ENCODE measurements at places on chromosomes 6 and 20. TPM values are rescaled to one million over a fixed set of nuclear protein-coding genes. Genes with fewer than 3 reads are reported as not detected.
A peak's percentile ranks its signal among the peaks of the same experiment; 100 is the strongest.

Gene GNMT
- 4.4 TPM for polyA plus RNA-seq

Gene LRRN4
- polyA plus RNA-seq, result not detected

Gene METTL24
- polyA plus RNA-seq, result 0.90 TPM

Gene KIF25
- 0.44 TPM for polyA plus RNA-seq

Gene PNRC1
- polyA plus RNA-seq, result 116 TPM

Gene DLL1
- 7.9 TPM for polyA plus RNA-seq

Gene ATG5
- polyA plus RNA-seq, result 47.3 TPM

DNA sequence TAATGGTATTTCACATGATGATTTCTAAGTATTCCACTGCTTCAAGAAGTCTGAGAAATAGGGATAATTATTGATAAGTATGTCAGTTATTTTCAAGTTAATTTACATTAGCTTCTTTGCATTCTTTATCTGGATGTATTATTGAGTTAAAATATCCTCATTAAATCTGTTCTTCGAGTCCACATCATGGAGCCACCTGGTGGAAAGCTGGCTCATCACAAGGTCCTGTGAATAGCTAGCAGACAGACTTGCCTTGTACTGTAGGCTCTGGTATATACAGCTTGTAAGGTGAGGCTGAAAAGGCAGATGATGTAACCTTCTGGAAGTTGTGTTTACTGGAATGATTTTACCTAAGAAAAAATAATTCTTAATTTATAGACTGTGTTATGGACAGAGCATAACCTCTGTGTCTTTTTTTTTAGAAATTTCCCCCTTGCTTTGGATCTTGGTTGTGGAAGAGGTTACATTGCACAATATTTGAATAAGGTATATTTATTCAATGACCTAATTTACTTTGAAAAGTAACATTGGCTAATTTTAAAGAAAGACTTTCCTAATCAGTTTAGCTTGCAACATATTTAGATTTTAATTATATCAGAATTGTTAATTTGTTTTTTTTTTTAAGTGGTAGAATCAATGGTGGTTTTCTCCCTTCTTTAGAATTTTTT, 3.5 kb downstream of the NDUFAF5 start:
- peak; percentile 44 for DNase-seq

GRCh38 chr6:154653385-154653784, 79.8 kb upstream of the SCAF8 start:
- DNase-seq, result no peak

DNA sequence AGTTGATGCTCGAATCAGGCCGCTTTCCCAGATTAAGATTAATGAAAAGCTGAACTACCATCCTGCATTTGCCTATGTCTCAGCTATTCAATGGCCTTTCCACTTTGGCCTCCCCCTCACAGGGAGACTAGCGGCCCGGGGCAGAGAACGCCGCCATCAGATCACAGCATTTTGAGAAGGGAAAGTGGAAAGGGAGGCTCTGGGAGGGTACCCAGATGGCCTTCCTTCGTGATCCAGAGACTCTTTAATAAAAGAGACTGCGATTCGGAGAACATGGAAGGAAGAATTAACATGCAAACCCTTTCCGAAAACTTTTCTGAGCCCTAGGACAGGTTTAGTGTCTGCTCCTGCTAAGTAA, 533 bp downstream of the MRPS18A start:
- no peak for DNase-seq

DNA sequence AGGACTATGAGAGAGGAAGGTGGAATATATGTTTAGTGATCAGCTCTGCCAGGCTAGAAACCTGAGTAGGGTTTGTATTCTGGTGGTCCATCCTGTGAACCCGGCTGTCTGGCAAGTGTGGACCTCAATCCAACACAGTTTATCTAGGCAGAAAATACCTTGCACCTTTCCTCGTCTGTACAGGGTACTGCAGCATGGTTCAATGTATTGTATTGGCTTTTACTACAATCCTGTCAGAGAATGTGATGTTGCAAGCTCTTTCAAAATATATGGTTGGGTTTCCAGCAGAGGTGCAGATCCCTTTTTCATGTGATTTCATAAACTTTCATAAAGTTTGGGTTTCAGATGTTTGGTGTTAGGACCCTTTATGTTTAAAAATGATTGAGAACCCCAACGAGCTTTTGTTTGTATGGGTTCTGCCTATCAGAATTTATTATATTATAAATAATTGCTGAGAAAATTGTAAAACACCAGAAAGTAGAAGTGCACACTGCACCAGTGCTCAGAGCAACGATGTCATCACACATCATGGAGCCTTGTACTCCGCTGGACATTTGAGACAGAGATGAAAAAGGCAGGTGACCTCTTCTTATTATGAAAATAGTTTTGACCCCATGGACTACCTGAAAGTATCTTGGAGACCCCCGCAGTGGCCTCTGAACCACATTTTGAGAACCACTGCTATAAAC, 106.6 kb downstream of the RTN4IP1 start:
- no peak for DNase-seq

DNA sequence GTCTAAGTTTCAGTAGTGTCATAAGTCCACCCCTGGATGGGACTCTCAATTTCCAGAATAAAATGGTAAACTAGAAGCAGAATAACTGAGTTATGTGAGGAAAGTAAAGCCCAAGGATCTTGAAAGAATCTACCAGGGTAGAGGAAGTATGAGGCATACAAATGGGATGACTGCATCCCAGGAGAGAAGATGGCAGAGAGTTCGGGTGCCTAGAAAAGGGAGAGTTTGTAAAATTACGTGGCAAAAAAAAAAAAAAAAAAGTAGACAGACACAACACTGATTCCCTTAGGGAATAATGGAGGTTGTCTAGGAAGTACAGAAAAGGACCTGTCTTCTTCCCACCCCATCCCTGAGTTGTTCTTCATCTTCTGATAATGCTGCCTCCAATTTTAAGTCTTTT, 3.4 kb downstream of the GABBR1 start:
- DNase-seq, result no peak

DNA sequence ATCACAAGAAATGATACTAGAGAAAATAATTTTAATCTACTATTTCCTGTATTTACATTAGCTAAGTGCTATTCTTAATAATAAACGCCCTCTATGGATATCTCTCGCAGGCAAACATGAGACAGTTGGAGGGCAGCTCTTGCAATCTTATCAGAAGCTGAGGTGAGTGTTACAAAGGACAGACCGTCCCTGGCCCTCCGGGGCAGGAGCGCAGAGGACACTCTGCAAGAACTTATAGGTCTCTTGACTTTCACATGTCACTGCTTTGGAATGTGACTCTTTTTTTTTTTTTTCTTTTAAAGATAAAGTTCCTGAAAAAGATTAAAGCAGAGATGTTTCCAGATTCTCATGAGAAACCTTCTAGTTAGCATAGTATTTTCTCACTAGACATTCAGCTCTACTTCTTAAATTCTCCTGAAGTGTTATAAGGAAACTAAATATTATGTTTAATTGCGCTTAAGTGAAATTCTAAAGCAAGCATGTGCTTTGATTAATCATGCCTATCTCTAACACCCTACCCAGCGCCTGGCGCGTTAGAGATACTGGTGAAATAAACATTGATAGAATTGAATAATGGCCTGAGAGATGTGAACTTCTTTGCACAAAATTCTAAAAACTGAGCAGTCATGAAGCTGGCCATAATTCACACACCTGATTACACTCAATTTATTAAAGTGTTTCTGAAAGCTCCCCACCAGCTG, 57.4 kb downstream of the SYTL3 start:
- peak; percentile 69 for DNase-seq

DNA sequence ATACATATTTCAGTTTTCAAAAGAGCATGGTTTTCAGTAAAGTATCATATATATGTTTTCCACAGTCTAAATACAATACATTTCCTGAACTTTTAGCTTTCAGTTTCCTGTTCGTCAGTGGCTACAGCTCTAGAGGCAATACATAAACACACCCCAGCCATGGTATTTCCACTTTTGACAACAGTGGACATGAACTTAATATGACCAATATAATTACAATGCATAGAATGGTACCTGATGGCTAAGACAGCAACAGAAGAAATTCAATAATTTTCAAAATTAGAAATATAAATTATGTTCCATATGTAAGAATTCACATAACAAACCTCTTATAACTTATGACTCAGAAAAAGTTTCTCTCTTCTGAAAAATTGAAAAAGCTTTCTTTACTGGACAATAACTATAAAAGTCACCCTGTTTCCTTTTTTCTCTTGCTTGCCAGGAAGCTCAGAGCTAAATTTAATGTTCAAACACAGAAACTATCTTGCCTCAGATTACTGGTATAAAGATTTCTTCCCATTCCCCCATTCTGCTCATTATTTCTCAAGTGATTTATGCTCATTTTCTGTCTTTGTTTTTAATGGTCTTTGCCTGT, 19.2 kb downstream of the FKBP5 start:
- DNase-seq, result no peak

GRCh38 chr6:104799134-104799657, 60.5 kb downstream of the HACE1 start:
- no peak for DNase-seq

DNA sequence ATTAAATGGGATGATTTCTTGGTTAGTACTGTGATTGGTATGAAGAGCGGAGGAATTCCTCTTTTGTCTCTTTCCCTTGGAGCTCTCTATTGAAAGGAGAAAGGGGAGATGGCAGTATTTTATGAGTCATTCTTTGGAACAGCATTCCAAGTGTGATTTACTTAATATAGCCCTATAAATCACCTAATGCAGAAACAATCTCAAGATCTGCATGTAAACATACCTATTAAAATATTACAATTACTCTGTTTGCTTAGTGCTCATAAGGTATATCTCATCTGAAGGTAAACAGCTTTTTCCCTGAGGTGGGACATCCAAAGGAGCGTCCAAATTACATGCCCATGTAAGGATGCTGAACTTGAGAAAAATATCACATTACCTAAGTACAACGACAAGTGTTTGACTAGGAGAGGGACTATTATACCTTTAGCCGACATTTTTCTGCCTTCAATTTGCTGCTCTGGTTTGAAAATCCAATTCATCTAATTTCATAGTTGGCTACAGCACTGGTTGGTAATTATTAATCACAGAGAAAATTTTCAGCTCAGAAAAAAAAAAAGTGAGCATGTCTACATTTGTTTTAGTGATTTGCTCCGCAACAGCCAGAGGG, 229.0 kb downstream of the FOXC1 start:
- DNase-seq, result no peak

DNA sequence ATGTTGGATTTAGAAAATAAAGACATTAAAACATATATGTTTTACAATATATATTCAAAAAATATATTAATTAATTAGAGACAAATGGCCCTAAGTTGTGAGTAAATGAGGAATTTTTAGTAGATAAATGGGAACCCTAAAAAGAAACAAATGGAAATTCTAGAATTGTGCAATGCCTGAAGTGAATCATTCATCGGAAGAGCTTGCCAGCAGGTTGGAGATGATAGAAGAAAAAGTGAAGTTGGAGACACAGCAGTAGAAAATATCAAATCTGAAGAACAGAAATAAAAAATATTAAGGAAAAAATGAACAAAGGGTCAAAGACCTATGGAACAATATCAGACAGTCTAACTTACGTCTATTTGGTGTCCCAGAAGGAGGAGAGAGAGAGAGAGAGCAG, 109.4 kb upstream of the NEDD9 start:
- DNase-seq, result no peak

DNA sequence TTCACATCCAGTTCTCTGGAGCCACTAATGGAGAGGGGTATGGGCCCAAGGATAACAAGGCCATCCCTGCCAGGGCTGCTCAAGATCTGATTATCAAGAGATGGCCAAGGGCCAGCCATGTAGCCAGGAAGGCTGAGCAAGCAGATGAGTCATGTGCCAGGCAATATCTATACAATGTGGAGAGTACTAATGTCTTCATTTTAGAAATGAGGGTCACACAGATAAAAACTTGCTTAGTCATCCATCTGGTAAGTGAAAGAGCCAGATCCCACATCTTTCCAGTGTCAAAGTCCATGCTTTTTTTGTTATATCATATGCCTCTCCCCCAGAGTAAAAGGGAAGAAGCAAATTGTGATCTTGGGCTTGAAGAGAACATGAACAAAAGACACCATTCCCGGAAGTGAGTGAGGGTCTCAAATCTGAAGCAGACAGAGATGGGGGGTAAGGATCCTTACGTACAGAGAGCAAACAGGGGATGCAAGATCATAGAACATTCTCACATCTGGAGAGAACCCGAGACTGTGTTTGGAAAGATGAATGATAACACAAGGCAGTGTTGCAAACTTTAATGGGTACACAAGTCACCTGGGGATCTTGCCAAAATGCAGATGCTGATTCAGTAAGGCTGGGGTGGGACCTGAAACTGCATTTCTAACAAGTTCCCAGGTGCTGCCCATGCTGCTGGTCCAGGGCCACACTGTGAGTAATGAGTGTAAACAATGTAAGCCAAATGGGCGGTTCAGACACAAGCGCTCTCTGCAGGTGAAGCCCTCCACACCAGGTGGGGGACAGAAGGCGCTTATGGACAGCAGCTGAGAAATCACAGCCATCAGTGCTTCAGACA, 20.0 kb upstream of the GSTA3 start:
- peak; percentile 84 for DNase-seq

DNA sequence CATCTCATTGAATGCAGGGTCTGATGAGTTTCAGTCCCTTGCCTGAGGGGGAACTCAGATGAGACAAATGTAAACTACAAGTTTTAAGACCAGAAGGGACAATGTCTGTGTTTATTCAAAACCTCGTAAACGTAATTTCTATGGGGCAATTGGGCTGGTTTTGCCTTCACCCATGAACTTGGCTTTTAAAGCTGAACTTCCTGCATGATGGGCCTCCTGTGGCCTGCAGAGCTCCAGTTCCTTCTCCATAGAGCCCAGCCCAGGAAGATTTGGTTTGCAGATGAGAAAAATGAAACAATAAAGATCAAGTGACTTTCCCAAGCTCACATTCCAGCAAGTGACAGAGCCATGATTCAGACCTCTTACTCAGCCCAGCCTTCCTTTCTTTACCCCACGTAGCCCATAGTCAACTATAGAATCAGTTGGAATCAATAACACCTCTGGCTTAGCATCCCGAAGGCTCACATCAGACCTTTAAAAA, 612.3 kb downstream of the UTRN start:
- DNase-seq, result no peak

GRCh38 chr6:54998576-54998975, 152.0 kb downstream of the FAM83B start:
- DNase-seq, result no peak

DNA sequence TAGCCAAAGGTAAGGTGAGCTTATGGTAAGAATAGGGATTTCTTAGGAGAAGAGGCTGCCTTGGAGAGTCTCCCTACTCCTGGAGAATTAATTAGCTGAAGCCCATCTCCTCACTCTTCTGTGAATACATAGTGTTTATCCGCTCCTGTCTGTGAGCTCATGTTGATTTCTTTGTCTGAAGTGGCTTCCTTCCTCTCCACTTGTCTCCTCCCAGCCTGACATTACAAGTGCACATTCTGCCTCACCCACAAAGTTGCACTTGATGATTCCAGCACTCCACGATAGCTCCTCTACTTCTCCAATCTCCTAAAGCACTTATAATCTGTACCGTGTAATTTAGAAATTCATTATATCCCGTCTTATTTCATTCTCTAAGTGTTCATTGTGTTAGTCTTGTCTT, 287.2 kb downstream of the QKI start:
- DNase-seq, result no peak

Measured in adrenal gland (tissue), 19 donors.